Caki2 (cell line): ENCODE measurements at places on chromosomes 3 and 15.

DNA sequence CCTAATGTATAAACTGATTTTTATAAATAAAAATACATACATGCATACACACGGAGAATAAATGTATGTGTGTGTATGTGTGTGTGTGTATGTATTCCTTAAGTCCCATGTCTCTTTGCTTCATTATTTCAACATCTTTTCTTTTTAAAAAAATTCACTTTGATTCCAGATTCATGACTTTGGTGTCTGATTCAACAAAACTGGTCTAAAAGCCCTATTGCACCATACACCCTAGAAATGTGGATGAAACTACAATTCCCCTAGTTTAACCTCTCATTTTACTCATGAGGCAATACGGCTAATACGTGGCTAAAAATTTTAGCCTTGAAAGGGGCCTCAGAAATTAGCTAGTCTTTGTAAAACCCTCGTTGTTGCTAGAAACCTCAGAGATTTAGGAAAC lies 228.1 kb downstream of the ADAMTS9 start:
- no peak for DNase-seq

DNA sequence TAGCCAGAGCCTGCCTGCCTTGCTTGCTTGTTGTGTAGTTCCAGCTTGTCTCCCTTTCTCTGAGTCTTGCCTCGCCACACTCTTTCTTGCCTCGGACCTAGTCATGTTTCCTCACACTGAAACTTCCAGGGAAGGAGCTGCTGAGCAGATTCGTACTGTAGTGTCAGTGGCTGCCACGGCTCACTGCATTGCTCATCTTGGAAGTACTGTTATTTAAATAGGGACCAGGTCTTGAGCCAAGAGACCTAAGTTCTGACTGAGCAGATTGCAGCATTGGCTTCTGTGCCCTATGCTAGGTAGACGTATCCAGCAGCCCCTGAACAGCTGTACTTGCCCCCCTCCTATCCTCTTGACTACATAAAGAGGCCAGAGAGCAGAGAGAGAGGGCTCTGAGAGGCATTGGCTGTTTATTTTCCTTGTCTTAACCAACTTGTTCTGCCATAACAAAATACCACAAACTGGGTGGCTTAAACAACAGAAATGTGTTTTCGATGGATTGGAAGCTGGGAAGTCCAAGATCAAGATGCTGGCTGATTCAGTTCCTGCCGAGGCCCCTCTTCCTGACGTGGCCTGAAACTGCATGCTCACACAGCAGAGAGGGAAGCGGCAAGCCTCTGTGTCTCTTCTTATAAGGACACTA lies 5.8 kb upstream of the RARRES1 start:
- no peak for DNase-seq

- DNase-seq, result no peak
These were observed 4.2 kb upstream of the WNT5A start for GRCh38 chr3:55491296-55491816.

DNA sequence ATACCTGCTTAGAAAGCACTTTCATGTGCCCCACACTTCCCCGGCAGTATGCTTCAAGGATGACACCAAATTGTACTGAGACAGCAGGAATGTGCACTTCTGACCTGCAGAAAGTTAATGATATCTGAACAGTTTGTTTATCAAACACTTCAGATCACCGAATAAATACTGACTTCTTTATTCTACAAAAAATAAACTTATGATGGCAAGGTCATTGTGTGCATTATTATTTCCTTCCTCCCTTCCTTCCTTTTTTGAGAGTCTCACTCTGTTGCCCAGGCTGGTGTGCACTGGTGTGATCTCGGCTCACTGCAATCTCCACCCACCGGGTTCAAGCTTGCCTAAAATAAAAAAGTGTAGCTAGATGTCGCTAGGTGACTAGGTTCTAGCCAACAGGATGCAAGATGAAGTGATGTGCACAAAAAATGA lies 80.3 kb downstream of the FAIM start:
- peak; percentile 92 for DNase-seq
